ENCODE measurements at places on chromosomes 7 and 10. TPM values are rescaled to one million over a fixed set of nuclear protein-coding genes. Genes with fewer than 3 reads are reported as not detected.

AGR3 gene
- not detected for total RNA-seq

ADGRA1 gene
- 0.06 TPM for total RNA-seq

RBP3 gene
- total RNA-seq: not detected

SPDYE2 gene
- total RNA-seq: not detected

UNCX gene
- total RNA-seq: not detected

MMRN2 gene
- 19.4 TPM for total RNA-seq

OR2A42 gene
- total RNA-seq: not detected

FGFBP3 gene
- total RNA-seq: 0.44 TPM

DGKB gene
- total RNA-seq: 0.26 TPM

NUDT13 gene
- 2.9 TPM for total RNA-seq

IL2RA gene
- 0.13 TPM for total RNA-seq

PPP1R17 gene
- not detected for total RNA-seq

TRPV6 gene
- not detected for total RNA-seq

ASZ1 gene
- total RNA-seq: not detected

GNG11 gene
- 9.9 TPM for total RNA-seq

DNA sequence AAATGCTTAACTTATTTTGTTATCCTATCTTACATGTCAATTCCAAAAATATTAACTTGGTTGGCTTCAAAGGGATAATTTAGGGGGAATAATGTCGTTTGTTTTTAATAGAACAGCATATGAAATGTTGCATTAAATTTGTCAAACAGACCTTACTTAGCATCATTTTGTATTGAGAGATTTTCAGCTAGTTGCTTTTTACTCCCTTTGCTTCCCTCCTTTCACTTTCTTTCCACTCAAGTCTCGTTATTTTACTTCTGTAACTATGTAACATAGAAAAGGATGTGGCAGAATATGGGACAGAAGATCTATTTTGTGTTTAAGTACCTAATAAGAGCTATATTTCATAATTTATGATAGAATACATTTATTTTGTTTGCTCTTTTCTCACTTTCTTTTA, 2.6 kb downstream of the PHYHIPL start:
- no peak for DNase-seq

- DNase-seq: no peak
These were observed 29.1 kb downstream of the ALOX5 start for GRCh38 chr10:45403151-45403550.

DNA sequence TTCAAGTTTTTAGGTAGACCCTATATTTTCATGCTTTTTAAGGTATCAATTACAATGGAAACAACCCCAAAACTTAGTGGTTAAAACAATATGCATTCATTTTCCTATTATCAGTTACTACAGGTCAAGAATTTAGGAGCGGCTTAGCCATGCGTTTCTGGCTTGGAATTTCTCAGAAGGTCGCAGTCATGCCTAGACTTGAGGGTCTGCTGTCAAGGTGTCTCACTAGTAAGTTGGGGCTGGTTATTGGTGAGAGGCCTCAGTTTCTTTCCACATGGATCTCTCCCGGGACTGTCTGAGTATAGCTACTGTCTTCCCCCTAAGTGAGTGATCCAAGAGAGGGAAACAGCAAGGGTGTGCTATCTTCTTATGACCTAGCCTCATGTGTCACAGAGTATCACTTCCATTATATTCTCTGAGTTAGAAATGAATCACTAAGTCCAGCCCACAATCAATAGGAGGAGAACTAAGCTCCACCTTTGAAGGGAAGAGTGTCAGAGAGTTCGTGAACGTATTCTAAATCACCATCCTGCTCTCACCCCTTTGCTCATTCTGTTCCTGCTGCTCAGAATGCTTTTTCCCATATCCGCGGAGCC, 80.5 kb downstream of the RTKN2 start:
- DNase-seq: no peak

- DNase-seq: no peak
These were observed 54.2 kb downstream of the SLC39A12 start for GRCh38 chr10:18005781-18006456.

GRCh38 chr10:21336476-21337170, 188.9 kb downstream of the SKIDA1 start:
- no peak for DNase-seq

DNA sequence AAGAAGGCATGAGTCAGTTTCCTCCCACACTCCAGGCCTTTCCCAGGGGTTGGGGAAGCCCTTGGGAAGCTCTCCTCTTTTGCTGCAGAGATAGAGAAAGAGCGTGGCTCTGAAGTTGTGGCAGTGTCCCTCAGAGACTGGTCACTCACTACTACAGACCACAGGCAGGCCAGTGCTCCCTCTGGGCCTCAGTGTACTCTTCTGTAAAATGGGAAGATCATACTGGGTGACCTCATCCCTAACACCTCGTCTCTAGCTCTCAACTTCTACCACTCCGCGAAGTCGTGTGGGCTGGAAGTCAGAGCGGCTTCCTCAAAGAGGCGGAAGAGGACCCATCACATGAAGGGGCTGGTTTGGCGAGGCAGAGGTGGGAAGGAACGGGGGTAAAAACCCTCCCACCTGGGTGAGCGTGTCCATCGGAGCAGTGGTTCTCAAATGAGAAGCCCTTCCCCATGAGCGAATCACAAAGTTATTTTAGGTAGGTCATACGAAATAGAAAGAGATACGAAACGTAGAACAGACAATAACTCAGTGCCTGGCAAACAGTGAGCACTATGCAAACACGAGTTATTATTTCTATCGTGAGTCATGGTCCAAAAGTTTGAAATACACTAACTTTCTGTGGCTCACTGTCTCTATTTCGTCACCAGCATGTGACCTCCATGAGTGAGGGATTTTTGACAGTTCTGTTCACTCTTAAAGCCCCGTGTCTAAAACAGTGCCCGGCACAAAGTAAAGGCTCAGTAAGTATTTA, 32.7 kb downstream of the PRKAG2 start:
- DNase-seq: no peak

DNA sequence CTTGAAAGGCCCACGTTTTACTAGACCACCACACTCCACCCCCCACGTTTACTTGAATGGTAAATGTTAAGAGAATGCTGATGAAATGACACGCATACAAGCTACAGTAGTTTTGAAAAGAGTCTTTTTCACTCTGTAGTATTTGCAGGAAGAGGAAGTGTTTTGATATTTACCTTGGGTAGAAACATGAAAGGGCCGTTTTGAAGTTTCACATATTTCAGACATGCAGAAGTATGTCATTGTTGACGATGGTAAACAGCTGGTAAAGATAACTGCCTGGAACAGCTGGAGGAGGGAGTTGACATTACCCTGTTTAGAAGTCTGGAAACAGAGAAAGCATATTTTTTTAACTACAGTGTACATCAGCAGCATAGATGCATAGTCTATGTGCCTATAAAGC, 160.7 kb downstream of the NXPH1 start:
- no peak for DNase-seq

DNA sequence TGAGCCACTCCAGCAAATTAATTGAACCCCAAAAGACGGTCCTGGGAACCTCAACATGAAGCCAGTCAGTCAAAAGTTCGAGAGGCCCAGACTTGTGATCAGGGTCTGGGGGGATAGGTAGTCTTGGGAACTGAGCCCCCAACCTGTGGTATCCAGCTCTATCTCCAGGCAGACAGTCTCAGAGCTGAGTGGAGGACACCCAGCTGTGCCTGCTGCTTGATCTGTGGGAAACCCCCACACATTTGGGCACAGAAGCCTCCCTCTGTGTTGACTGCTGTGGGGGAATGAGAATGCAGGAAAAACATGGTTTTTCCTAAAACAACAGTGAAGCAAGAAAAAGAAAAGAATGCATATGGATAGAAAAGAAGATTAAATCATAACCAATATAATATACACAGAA, 16.3 kb upstream of the SNX8 start:
- no peak for DNase-seq

DNA sequence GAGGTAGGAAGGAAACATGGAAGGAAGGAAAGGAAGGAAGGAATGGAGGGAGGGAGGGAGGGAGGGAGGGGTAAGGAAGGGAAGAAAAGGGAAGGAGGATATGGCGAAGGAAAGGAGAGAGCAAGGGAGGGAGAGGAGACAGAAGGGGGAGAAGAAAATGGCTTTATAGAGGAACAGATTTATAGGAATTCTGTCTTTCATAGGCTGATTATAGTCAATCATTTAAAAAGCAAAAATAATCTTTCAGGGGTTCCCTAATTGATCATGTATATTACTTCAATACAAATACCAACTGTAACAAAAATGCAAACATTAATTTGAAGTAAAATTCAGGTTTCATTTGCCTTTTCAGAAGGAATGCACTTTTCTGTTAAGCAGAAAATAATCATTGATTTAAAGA, 519.1 kb downstream of the MDFIC start:
- DNase-seq: no peak

- DNase-seq: no peak
These were observed 29.1 kb upstream of the NRBF2 start for GRCh38 chr10:63103971-63104409.

DNA sequence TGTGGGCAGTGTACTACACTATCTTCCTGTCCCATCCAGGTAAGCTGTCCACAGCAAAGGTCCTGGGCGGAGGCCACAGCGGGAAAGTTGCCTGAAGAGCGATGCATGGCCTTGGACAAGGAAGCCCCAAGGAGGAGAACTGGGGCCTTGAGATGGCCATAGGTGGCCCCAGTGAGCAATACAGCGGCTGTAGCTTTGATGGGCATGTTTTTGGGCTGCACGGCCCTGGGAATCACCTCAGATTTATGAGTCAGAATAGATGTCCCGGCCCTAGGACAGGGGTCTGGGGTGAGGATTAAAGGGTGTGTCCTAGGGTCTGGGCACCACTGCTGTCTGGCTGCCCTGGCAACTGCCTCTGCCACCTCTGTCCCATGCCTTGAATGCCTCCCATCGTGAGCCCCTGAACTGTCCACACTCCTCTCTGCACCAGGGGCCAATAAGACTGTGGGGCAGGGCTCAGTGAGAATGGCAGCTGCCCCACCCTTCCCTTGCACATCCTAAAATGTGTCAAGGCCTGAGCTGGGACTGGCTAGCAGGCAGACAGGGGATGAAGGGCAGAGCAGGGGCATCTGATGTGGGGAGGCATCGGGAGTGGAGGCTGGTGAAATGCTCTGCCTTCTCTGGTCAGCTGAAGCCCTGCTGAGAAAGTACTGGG, 9.4 kb upstream of the IRF5 start:
- DNase-seq: no peak

DNA sequence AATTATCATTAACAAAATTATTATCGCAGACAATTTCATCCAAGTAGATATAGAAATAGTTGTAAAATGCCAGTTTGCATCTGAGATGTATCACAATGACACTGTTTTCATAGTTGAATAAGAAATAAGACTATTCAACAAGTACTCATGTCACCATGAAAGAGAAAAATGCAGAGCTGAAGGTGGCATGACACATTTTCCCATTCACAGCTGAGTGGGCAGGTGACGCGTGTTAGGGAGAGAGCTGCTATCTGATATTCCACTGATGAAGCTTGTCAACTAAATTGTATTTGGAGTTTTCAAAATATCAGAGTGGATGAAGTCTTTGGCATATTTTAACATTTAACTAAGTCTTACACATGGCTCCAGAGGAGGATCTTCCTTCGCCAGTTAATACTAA, 70.3 kb upstream of the HDAC9 start:
- no peak for DNase-seq

GRCh38 chr7:101411508-101411874, 48.8 kb downstream of the COL26A1 start:
- DNase-seq: no peak

DNA sequence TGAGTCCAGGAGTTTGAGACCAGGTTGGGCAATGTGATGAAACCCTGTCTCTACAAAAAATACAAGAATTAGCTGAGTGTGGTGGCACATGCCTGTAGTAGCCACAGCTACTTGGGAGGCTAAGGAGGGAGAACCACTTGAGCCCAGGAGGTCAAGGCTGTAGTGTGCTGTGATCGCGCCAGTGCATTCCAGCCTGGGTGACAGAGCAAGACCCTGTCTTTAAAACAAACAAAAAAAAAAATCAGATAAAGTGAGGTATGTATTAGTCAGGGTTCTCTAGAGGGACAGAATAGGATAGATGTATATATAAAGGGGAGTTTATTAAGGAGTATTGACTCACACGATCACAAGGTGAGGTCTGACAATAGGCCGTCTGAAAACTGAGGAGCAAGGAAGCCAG, 101.5 kb upstream of the GPR26 start:
- DNase-seq: no peak

DNA sequence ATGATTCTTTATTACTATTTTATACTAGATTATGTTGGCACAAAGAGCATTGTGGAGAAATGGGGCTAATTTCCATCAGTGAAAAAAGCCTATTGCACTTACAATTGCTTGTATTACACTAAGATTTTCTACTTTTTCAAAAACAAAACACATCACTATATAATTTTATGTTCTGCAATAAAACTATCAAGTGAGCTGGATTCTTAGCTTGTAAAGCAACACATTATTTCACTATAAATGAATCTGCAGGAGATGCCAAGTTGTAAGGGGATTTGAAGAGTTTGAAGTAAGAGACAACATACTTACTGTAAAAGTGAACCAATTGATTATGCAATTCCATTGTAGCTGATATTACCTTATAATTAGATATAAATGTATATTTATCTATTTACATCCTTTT, 333.3 kb upstream of the SEMA3D start:
- DNase-seq: no peak

DNA sequence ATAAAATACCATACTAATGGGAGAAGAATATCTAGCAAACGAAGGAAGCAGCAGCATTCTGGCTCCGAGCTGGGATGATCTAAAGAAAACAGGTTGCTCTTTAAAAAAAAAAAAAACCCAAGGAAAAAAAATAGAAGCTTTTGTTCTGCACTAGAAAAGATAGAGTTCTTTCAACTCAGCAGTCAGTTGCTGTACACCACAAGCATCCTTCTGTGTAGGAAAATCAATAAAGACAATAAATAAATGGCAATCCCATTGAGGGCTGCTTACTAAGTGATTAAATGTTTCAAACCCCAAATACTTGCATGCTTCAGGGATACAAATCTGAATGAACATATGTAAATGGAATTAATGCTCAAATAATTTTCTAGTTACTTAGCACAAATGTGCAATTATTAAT, 207.1 kb downstream of the TEX36 start:
- DNase-seq: no peak

- no peak for DNase-seq
These were observed 121.4 kb downstream of the CDK14 start for GRCh38 chr7:90717296-90718060.

DNA sequence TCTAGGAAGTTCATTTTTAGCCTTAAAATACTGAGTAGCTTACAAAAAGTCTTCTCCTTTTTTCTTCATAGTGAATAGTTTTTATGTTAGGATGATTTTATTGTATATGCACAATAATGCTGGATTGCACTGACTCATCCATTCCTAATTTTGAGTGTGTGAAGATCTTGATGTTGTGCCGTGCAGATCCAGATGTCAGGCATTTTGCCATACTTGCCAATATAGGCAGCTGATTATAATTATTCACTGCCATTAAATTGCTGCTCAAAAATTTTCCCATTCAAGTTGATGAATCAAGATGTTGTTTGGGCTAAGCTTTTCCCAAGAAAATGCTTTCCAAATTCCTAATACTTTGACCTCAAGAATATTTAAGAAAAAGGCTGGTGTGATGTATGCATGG, 218.3 kb downstream of the AHR start:
- DNase-seq: no peak

GRCh38 chr10:59346321-59346720, 16.0 kb downstream of the FAM13C start:
- DNase-seq: peak; percentile 59

Data from psoas muscle (tissue), 8 donors.